ENCODE measurements at places on chromosomes 11 and 22.

- no peak for DNase-seq
Observed at GRCh38 chr11:107301878-107302277, 155.7 kb downstream of the CWF19L2 start.

GRCh38 chr11:67556244-67556643 lies 27.4 kb upstream of the GSTP1 start:
- DNase-seq = no peak

GRCh38 chr11:72232260-72233055 lies 7.9 kb downstream of the INPPL1 start:
- no peak for DNase-seq

GRCh38 chr22:20242393-20243175 lies 25.5 kb downstream of the RTN4R start:
- DNase-seq = no peak

DNA sequence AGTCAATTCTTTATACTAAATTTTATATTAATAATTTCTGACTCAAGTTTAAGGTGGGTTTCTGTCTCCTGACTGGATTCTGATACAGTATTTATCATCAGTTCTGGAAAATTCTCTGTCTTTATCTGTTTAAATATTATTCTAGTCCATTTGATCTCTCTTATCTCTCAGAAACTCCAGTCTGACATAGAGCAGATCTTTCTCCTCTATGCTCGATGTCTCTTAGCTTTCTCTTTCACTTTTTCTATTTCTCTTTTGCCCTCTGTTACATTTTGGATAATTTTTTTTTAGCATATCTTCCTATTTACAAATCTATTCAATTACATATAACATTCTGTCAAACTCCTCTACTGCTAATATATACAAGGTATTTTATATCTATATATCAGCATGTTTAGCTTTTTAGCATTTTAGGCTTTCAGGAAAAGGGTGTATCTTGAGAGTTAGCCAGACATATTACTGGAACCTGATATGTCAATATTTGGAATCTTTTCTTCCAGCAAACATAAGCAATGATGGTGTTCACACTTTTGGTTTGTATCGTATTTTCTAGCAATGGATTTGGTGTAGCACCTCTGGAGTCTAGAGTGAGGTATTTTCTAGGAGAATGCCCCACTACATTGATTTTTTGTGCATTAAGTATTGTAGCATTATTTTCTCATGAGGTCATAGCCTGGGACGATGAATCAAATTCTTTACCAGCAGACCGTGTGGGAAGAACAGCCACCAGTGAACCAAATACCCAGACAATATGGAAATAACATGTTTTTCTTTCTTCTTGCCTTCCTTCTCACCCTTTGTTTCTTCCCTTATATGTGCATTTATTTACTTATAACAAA lies 4.1 kb upstream of the NNMT start:
- DNase-seq = no peak

GRCh38 chr22:46362934-46363515 lies 27.5 kb downstream of the TRMU start:
- DNase-seq = no peak

DNA sequence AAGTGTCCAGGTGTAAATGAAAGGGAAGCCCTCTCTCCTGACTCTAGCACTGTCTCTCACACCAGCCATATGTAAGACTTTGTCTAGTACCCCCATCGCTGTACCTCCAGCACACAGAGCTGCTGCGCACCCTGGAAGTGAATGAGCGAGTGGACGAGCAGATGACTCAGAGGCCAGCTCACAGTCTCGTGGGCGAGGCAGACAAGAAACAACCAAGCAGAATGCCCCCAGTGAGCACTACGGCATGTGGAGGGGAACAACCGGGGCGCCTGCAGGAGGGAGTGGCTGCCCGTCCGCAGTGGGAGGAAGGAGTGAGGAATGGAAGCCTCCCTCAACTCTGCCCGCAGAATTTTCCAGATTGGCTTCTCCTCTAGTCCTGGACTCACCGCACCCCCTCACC lies 46.4 kb downstream of the MCM5 start:
- no peak for DNase-seq

GRCh38 chr11:7292922-7293321 lies 41.2 kb downstream of the SYT9 start:
- DNase-seq = no peak

- no peak for DNase-seq
Observed at GRCh38 chr22:50438305-50439275, 36.2 kb downstream of the SBF1 start.

GRCh38 chr22:37244922-37245722 lies 1.1 kb upstream of the RAC2 start:
- no peak for DNase-seq

- DNase-seq = no peak
Observed at GRCh38 chr22:20418211-20418788, 19.3 kb downstream of the SCARF2 start.

DNA sequence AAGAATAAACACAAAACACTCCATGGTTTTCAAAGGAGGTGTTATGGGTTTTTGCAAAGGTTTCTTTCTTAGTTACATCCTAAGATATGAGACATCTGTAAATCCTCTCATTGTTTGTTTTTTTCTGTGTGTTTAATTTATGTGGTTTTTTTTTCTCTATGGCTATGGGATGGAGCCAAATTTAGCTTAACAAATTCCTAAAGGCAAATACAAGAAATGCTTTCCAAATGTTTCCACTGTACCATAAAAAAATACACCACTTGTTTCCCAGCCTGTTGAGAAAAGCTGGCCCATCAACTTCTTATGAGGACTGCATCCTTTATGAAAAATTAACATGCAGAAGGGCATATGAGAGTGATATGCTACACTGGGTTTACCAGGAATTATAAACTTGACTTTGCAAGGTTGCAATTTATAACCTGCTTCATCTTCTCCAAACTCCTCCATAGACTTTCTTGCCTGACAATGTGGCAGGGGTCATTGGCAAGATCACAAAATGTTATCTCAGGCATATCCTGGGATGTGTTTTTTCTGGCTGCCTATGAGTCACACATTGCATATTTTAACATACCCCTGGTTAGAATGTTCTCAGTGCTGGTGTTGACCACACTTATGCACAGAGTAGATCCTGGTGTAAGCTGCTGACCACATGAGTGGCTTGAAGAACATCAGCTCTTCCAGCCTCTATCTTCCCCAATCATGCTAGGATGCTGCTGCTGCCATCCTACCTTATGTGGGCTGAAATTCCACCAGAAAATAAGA lies 137.6 kb upstream of the TTC12 start:
- DNase-seq = no peak

GRCh38 chr11:6411594-6412031 lies 7.3 kb downstream of the APBB1 start:
- DNase-seq = no peak

- DNase-seq = peak; percentile 82
Observed at GRCh38 chr11:35662649-35663407, at the start of gene TRIM44. Gene TRIM44, plus strand, starts transcription at chr11:35662775. Its CDS starts 337 bp downstream, at chr11:35663112.

GRCh38 chr11:117313091-117313490 lies 3.0 kb downstream of the BACE1 start:
- DNase-seq = no peak

GRCh38 chr11:70755410-70756158 lies 357.3 kb downstream of the CTTN start:
- peak; percentile 91 for DNase-seq

DNA sequence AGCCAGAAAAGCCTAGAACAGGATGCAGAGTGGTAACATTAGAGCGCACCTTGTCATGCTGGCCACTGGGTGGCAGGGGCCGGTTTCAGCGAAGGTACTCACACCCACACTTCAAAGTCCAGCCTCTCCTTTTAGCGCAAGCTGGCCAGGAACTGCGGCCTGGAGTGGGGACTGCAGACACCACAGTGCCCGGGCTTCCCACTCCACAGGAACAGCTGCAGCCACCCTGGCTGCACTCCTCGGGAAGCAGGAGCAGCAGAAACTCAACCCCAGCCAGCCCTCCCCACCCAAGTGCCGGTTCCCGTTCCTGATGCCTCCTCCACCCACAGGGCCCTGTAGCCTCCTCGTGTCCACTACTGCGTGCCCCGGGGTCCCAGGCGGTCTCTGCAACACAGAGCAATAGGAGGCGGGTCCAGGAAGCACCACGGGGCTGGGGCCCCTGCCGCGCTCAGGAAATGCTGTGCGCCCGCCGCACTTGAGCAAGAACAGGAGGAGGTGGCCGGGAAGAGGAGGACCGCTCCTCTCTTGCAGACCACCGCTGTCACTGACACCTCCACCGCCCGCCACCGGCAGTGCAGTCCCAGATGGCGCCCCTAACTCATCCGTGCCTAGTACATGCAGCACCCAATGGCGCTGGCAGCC lies 2.2 kb downstream of the RFPL2 start:
- DNase-seq = no peak

DNA sequence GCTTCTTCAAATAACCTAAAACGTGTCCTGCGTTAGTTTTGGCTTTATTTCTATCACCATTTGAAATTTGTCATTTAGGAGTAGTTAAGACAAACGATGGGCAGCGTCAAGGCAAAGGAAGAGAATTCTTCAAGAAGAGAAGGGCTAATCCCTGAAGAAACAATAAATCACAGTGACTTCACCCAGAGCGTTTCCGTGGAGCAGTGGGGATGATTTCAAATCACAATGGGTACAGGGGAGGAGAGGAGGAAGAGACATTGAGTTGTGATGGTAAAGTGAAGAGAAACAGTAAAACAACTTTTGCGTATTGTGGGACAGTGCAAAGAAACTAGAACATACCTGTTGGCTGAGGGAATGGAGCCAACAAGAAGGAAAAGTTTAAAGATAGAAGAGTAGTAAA lies 9.7 kb downstream of the PDGFD start:
- DNase-seq = no peak

All from H1 (cell line).